NCI-H2171 treated with DMSO at 0.1 percent for 48 hours (cell line): ENCODE measurements at places on chromosomes 7 and 10.

- DNase-seq: peak; percentile 88
Observed at GRCh38 chr10:97849103-97849686, 448 bp upstream of the GOLGA7B start.

- DNase-seq: no peak
Observed at GRCh38 chr10:107557916-107558315, 393.4 kb upstream of the SORCS1 start.

- peak; percentile 28 for DNase-seq
Observed at GRCh38 chr7:114660126-114660486, 245.5 kb downstream of the FOXP2 start.

DNA sequence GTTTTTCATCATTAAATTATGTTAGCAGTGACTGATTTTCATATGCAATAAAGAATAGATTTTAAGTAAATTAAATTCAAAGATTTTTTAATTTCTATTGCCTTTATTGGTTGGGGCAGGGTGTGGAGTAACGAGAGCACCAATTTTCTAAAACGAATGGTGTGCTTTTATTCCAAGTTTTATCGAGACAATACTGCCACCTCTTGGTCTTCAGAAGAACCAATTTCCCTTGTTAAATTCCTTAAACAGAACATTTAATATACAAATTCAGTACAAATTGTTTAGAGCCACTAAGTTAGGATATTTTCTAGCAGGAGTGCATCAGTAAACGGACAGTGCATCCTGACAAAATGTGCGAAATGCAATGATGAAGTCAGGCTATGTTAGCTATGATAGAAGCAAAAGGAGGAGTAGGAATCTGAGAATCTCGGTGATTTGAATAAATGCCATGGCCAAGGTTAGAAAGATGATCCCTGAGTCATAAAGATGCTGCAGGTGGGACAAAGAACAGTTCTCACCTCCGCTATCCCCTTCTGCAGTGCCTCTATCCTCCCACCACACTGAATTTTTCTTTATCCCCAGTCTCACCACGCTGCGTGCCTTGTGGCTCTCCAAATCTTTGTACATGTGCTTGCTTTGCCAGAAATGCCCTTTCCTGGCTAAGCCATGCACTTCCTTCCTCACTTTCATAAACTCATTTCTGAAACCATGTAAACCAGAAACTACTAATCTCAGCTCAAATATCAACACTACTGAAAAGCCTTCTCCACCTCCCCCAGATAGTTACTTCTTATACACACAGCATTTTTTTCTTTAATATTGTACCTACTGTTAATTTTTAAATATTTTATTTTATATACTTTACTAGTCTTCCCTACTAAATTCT lies 31.9 kb upstream of the AGBL3 start:
- peak; percentile 42 for DNase-seq

DNA sequence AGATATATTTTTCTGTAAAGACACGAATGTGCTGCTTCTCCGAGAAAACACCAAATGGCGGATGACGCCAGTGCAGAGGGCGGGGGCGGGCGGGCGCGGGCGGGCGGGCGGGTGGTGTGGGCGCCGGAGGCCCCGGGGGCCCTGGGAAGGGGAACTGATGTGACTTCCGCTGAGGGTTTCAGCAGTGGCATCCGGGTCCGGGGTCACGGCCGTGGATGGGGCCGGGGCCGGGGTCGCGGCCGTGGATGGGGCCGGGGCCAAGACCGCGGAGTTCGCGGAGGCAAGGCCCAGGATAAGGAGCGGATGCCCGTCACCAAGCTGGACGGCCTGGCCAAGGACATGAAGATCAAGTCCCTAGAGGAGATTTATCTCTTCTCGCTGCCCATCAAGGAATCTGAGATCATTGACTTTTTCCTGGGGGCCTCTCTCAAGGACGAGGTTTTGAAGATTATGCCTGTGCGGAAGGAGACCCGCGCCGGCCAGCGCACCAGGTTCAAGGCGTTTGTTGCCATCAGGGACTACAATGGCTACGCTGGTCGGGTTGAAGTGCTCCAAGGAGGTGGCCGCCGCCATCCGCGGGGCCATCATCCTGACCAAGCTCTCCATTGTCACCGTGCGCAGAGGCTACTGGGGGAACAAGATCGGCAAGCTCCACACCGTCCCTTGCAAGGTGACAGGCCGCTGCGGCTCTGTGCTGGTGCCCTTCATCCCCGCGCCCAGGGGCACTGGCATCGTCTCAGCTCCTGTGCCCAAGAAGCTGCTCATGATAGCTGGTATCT lies 20.3 kb upstream of the IGF2BP3 start:
- DNase-seq: peak; percentile 52

DNA sequence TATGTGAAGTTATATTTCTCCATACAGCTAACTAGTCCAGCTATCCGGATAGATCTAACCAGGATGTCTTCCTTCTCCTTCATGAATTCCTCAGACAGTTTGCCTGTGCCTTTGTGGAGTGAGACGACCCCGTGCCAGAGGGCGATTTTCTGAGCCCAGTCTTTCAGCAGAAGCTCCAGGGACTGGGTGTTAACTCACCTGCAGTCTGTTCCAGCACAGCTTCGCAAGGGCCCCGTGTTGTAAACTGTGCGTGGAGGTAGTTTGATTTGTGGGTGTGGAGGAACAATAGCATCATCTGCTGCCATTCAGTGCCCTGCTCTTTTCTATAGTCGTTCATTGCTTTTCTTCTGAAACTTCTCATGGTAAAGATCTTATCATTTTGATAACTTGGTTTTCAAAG lies 103.8 kb downstream of the INPP5A start:
- no peak for DNase-seq

DNA sequence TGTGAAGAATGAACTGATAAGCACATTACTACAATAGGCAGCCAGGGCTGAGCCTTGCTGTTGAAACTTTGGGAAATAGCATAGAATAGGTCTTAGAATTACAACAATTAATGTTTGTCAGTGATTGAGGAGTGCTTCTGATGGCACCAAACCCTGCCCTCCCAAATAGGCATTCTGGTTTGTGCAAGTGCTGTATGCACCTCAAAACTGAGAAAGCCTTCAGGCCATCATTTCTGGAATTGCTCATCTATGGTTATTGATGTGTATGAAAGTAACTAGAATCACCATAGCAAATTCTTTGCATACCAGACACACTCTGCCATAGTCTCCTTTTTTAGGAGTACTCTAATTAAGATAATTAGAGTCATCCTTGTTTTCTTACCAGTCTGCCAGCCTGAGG lies 585.0 kb upstream of the MBL2 start:
- DNase-seq: no peak

DNA sequence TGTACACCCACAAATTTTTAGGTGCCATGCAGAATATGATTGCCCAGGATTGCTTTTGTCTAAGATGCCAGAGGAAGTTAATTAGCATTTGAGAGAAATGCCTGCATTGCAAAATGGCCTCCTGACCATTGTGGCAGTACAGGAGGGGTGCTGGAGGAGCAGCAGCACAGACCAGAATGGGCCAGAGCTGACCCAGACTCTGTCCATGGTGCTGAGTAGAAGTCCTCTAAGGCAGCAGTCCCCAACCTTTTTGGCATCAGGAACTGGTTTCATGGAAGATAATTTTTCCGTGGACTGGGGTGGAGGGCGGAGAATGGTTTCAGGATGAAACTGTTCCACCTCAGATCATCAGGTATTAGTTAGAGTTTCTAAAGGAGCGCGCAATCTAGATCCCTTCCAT lies 217.8 kb upstream of the AGK start:
- no peak for DNase-seq

DNA sequence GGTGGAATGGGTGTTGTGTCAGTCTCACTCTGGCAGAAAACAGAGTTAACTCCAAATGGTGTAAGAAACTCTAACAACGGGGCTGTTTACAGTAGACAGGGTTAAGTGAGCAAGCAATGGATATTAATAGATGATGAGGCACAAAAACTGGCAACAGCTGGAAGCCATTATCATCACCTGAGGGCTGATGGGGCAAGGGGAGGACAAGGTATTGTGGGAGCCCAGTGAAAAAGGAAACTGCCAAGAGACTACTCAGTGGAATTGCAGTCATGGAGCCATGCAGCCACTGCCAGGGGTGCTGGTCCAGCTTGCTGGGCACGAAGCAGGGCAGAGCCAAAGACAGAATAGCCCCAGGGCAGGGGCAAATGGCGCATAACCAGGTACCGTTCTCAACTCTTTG lies 260.7 kb downstream of the BICC1 start:
- no peak for DNase-seq

DNA sequence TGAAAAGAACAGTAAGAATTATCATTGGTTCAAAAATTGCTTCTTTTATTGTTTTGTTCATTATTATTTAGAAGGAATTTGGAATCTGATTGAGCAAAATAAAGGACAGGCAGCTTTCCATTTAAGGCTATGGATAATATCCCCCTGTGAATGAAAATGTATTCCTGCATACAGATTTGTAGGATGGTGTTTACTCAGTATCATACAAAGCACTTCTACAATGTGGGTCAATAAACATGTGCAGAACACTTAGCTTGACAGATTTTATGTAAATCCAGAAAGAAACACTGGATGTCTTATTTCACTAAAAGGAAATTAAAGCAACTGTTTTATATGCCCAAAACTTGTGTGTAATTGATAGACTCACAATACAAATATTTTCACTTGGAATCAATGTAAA lies 189.7 kb downstream of the THSD7A start:
- no peak for DNase-seq

DNA sequence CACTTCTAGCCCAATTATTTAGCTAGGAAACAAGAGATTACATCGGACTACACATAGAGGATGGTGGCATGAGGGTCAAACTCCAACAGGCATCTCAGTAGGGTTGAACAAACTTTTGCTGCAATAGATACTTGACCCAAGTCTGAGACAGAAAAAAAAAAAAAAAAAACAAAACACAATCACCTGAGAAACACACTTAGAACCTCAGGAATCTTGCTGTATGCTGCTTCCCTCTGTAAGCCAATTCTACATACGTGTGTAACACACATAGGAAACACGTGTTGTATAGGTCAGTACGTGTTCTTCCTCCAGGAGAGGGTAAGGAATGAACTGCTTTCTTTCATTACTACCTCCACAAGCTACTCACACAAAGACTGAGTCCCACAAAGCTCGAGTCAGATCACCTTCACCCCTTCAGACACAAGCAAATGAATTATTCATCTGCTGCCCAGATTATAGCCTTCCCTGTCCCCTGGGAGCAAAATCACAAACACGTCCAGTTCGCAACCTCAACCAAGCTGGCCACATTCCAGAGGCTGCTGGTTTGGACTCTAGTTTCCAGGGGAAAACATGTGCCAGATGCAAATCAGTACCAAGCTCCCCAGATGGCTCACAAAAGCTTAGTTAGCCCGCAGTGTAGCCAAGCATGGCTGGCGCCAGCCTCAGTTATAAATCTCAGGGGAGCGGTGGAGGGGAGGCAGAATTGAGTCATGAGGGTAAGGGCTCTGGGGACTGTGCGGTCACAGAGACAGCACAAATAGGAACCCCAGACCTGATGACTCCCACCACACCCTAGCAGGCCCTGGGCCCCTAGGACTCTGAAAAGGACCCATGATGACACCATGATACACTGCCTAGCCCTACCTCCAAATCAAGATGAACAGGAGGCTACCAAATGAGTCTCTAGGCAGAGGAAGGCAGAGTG lies 15.1 kb downstream of the PSAP start:
- DNase-seq: peak; percentile 91

GRCh38 chr7:39605087-39605486 lies 18.3 kb upstream of the RALA start:
- DNase-seq: no peak

GRCh38 chr10:12631787-12632562 lies 282.6 kb downstream of the CAMK1D start:
- DNase-seq: no peak

GRCh38 chr7:47040795-47041347 lies 541.0 kb downstream of the TNS3 start:
- DNase-seq: peak; percentile 64

DNA sequence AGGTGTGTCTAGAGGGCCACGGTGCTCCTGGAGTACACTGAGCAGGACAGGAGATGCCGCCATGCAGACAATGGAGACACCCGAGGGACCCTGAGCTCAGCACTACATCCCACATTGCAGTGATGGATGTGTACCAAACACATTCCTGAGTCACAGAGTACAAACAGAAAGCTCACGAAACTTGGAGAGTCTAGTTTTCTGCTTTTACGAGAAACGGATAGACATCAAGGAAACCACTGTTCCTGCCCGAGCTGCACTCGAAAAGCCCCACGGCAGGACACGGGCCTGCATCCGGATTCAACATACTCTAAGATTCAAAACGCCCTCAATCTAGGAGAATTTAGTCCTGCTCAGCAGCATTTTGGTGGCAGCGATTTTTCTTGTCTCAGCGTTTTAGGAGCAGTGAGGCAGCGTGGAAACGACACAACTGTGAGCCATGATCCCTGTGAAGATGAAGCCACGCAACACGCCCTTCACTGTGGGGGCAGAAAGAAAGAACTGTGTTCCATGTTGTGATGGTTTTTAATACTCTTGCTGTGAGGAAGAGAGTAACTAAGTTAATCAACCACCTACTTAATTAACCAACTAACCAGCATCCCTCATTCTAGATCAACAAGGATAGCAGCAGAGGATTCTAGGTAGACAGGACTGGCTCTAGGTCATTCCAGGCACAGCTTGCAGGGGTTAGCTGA lies 3.2 kb downstream of the TNS3 start:
- DNase-seq: no peak

- no peak for DNase-seq
Observed at GRCh38 chr10:89744026-89744425, 42.6 kb downstream of the KIF20B start.

GRCh38 chr10:129385600-129385999 lies 81.4 kb upstream of the MGMT start:
- no peak for DNase-seq

DNA sequence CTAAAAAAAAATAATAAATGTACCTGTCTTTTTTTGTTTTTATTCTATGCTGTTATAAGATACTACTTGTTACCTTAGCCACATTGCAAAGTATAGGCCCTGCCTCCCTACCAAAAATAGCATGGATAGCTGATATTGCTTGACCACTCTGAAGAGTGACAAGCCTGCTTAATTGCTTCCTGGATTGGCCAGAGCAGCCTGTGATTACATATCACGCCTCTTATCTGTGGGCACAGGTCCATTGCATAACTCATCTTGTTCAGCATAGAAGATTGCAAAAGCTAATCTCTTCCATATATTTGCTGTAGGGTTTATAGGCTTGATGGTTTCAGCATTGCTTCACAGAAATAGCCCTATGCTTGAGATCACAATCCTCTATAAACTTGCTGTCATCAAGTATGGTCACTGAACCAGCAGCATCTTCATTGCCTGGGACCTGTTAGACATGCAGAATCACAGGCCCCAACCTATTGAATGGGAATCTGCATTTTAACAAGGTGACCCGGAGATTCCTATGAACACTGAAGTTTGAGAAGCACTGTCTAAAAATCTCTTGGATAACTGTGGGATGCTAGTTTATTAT lies 280.8 kb upstream of the CDC14C start:
- no peak for DNase-seq

- DNase-seq: no peak
Observed at GRCh38 chr10:99964791-99965190, 45.0 kb downstream of the DNMBP start.

DNA sequence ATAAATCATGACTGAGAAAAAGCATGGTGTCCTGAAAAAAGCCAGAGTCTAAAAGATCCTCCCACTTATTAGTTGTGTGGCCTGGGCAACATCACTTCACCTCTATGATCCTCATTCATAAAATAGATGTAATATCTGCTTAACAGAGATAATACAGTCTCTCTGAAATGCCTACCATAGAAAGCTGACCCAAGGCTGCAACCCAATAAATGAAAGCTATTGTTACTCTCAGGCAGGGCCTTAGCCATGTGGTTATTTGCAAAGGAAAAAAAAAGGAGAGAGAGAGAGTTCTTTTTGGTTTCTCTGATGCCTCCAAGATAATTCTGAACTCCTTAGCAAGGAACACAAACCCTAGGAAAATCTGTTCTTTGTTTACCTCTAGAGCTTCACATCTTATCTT lies 7.9 kb downstream of the FAM13C start:
- DNase-seq: no peak
